ENCODE measurements at places on chromosomes 13 and 19.

- no peak for DNase-seq
These were observed 518 bp downstream of the KLF2 start for GRCh38 chr19:16325161-16325527.

- DNase-seq, result no peak
These were observed 24.4 kb upstream of the GPR12 start for GRCh38 chr13:26784704-26785639.

GRCh38 chr13:71514900-71515743, 351.9 kb downstream of the DACH1 start:
- no peak for DNase-seq

DNA sequence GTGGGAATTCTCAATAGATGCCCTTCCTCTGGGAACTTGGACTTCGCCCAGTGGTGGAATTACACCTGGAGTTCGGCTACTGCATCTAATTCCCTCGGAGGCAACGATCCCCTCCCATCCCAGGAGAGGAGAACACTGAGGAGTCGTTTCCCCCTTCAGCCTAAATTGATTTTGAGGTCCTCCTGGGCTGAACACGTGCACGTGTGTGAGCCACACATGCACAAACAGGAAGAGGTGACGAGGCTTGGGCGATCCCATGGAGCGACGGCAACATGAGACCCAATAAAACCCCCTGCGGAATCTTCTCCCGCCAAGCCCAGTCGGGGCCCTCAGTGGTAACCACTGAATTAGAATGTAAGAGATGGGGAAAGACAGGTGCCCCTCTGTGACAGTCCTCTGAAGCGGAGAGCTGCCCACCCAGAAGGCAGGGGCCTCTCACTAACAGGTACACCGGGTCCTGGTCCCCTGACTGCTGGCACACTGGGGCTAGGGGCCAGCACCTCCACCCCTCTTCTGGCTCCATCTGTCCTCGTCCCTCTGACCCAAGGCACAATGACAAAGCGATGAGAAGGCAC, 4.5 kb downstream of the MLLT1 start:
- no peak for DNase-seq

GRCh38 chr13:69955271-69955670, 152.4 kb upstream of the ATXN8OS start:
- no peak for DNase-seq

All from esophagus squamous epithelium (tissue), 5 donors.